ENCODE measurements at places on chromosomes 7 and 10. TPM values are rescaled to one million over a fixed set of nuclear protein-coding genes. Genes with fewer than 3 reads are reported as not detected.

The CD36 gene
- total RNA-seq, result 22.8 TPM

The LIPM gene
- total RNA-seq, result not detected

The HOXA11 gene
- 14.4 TPM for total RNA-seq

The SH2D4B gene
- total RNA-seq, result not detected

The NET1 gene
- total RNA-seq, result 51.0 TPM

The PLCE1 gene
- 6.2 TPM for total RNA-seq

The MYL10 gene
- not detected for total RNA-seq

The HGF gene
- total RNA-seq, result 41.3 TPM

The HOXA9 gene
- total RNA-seq, result 19.5 TPM

The GIMAP8 gene
- total RNA-seq, result not detected

The HYAL4 gene
- total RNA-seq, result not detected

The ZNF282 gene
- total RNA-seq, result 30.6 TPM

The CCDC3 gene
- total RNA-seq, result 0.29 TPM

The C10orf67 gene
- total RNA-seq, result not detected

The HMX3 gene
- total RNA-seq, result not detected

The CYP3A4 gene
- total RNA-seq, result not detected

The FAM25G gene
- total RNA-seq, result not detected

The C1QL3 gene
- not detected for total RNA-seq

The AUTS2 gene
- total RNA-seq, result 17.4 TPM

The RELN gene
- 0.36 TPM for total RNA-seq

The CNPY1 gene
- not detected for total RNA-seq

The VWA2 gene
- under 0.01 TPM for total RNA-seq

The HILPDA gene
- 10.9 TPM for total RNA-seq

The MALRD1 gene
- total RNA-seq, result 2.9 TPM

The OPALIN gene
- total RNA-seq, result not detected

All from osteoblast (primary cell).